Pancreas (tissue), 10 donors: ENCODE measurements at places on chromosomes 5 and 9. TPM values are rescaled to one million over a fixed set of nuclear protein-coding genes. Genes with fewer than 3 reads are reported as not detected.

RRAGA gene
- 30.0 TPM for total RNA-seq

CDHR2 gene
- total RNA-seq = 0.19 TPM

C5orf58 gene
- not detected for total RNA-seq

TMC1 gene
- total RNA-seq = not detected

ZNF879 gene
- total RNA-seq = 1.6 TPM

FBN2 gene
- not detected for total RNA-seq

PCDHA11 gene
- total RNA-seq = 1.6 TPM

SH2D3C gene
- total RNA-seq = 4.8 TPM

SCGB3A2 gene
- not detected for total RNA-seq

OLFML2A gene
- total RNA-seq = 3.0 TPM
